Fibroblast of lung (primary cell): ENCODE measurements at places on chromosomes 2 and 18. TPM values are rescaled to one million over a fixed set of nuclear protein-coding genes. Genes with fewer than 3 reads are reported as not detected.

Gene ECEL1
- polyA plus RNA-seq, result not detected in 2 replicates

Gene KIF5C
- 0.09 and 0.17 TPM in 2 replicates for polyA plus RNA-seq

Gene MARCO
- not detected in 2 replicates for polyA plus RNA-seq

GRCh38 chr2:195313962-195314361, 343.1 kb upstream of the SLC39A10 start:
- no peak for DNase-seq
- H3K27ac ChIP-seq, result no peak overlapping the region
- H3K4me3 ChIP-seq, result no peak overlapping the region
- H3K36me3 ChIP-seq, result no peaks in the 10 kb centered on the region

DNA sequence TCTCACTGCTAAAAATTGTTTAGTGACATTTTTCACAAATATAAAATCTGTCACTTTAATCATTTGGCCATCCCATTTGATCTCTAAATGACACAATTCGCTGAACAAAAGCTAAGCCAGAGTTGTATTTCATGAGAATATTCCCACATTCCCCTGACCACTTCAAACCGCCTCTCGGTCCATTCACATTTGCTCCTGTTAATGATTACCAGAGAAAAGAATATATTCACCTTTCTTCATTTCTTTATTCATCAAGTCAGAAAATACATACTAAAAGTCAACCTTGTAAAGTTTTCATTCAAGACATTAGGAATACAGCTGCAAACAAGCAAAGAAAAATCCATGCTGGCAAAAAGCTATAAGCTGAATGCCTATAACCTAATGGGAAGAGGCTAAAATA, 225.5 kb downstream of the DOK6 start:
- H3K27ac ChIP-seq, result no peak overlapping the region
- no peak overlapping the region for H3K4me3 ChIP-seq
- H3K36me3 ChIP-seq, result no peaks in the 10 kb centered on the region
- DNase-seq, result no peak
- no peaks in the 10 kb centered on the region for H3K27me3 ChIP-seq

DNA sequence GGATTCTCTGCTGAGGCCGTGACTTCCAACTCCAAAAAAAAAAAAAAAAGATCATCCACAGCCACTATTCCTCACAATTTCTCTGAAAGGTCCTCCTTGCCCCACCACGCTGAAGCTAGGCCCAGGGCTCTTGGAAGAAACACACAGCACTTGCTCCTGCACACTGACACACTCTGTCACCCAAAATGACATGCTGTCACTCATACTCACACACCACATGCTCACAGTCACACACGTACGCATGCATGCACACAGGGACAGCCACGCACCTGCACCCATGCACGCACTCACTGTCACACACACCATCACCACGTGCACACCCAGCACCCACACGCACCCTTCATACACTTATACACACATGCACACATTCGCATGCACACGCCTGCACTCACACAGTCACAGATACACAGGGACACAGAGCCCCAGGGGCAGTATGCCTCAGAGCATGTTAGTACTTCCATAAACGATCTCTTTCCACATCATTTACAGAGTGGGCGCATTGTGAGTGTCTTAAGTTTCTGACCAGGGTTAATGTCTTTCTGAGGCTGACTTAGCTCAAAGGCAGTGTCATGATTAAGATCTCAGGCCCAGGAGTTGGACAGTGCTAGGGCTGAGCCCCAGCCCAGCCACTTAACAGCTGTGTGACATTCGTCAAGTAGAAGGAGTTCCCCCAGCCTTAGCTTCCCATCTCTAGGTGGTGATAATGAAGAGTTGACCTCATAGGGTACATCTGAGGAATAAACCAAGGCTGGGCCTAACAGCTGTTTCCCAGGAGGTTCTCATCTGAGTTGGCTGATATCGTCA, 93.4 kb downstream of the GLI2 start:
- peaks cover 20% of the 10 kb centered on the region for H3K4me1 ChIP-seq
- H3K27me3 ChIP-seq, result no peaks in the 10 kb centered on the region
- no peaks in the 10 kb centered on the region for H3K36me3 ChIP-seq
- no peak for DNase-seq
- H3K4me3 ChIP-seq, result no peak overlapping the region

- H3K27me3 ChIP-seq, result no peaks in the 10 kb centered on the region
- H3K4me3 ChIP-seq, result no peak overlapping the region
- no peak overlapping the region for H3K27ac ChIP-seq
- no peaks in the 10 kb centered on the region for H3K36me3 ChIP-seq
- no peak for DNase-seq
- no peaks in the 10 kb centered on the region for H3K4me1 ChIP-seq
Observed at GRCh38 chr18:32669549-32670165, 103.2 kb downstream of the KLHL14 start.

GRCh38 chr2:152394326-152394725, 59.4 kb downstream of the FMNL2 start:
- peaks cover 2% of the 10 kb centered on the region for H3K4me1 ChIP-seq
- H3K27ac ChIP-seq, result no peak overlapping the region
- DNase-seq, result no peak

DNA sequence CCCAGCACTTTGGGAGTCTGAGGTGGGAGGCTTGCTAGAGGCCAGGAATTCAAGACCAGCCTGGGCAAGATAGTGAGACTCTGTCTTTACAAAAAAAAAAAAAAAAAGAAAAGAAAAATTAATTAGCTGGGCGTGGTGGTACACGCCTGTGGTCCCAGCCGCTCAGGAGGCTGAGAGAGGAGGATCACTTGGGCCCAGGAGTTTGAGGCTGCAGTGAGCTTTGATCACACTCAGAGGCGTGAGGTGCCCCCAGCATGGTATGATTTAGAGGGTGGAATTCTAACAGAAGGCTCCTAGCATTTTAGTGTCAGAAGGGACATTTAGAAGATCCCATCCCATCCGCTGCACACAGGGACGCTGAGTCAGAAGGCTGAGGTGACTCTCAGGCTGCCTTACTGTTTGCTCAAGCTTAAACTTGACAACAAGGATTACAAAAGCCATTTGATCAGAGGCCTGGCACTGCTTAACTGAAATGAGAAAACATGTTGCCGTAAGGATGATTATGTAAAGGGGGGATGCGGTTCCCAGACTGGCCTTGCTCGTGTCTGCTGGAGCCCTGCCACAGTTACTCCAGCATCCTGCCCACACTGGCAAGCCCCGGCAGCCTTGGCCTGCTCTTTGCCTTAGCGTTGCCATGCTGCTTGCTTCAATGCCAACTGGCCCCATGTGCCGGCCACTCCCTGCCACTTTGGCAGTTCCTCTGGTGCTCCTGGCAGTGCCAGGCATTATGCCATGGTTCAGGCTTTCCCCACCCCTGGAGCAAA, 45.6 kb upstream of the SLC1A4 start:
- H3K27me3 ChIP-seq, result peaks cover 5% of the 10 kb centered on the region
- H3K4me3 ChIP-seq, result no peak overlapping the region
- peak; percentile 64 for DNase-seq

- H3K4me1 ChIP-seq, result peaks cover 17% of the 10 kb centered on the region
- H3K27me3 ChIP-seq, result no peaks in the 10 kb centered on the region
- no peak overlapping the region for H3K27ac ChIP-seq
- H3K4me3 ChIP-seq, result no peak overlapping the region
- no peaks in the 10 kb centered on the region for H3K36me3 ChIP-seq
- DNase-seq, result peak; percentile 12
Observed at GRCh38 chr18:58225101-58225500, 181.1 kb downstream of the NEDD4L start.

- H3K27ac ChIP-seq, result no peak overlapping the region
- H3K4me3 ChIP-seq, result no peak overlapping the region
- no peaks in the 10 kb centered on the region for H3K27me3 ChIP-seq
Observed at GRCh38 chr2:38268691-38269327, 108.3 kb downstream of the ATL2 start.

DNA sequence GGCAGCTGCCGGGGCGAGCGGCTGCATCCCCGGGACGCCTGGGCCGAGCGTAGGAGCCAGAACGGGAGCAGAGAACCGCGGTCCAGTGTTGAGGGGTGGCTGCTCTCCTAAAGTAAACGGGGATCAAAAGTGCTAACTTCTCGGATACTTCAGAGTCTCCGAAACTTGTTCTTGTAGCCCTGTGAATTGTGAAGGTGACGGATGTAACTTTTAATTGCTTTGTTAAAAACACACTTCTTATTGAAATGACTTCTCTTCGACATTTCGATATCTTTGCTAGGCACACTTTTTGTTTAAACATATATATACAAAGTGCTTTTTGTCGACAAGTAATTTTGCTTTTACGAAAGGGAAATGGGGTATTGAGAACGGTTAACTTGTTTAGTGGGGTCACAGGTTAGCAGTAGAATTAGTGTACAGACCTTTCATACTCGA, 540 bp downstream of the ATP9B start:
- H3K27me3 ChIP-seq, result no peaks in the 10 kb centered on the region
- H3K36me3 ChIP-seq, result no peaks in the 10 kb centered on the region
- DNase-seq, result peak; percentile 14
- H3K27ac ChIP-seq, result peak overlapping the region; percentile 73

DNA sequence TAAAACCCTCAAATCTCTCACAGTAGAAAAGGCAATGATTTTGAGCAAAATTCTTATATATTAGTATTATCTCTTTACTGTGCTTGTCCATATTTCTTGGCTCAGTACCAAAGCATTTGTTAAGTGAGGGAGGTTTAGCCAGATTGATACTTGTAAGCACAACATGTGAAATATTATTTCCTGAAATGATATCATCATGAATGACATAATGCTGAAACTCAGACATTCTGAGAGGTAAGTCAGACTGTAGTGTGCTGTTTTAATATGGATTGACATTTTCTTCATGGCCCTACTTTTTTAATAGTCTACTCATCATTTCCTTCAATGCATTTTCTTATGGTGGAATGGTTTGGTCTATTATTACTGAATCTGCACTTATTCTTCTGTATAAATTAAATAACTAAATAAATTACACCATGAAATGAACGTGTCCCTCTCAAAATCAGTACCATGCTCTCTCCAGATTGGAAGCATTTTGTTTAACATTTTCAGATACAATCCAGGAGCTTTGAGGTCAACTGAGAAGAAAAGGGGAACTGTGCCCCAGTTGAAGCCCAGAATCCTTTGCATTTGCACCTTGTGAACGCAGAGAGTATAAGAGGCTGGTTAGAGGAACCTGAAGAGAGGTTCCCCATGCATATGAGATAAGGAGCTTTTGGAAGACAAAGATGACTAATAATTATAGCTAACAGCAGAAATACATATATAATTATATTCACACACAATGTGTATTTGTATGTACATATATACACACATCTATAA, 50.1 kb upstream of the CRACDL start:
- no peak overlapping the region for H3K4me3 ChIP-seq
- DNase-seq, result no peak
- no peaks in the 10 kb centered on the region for H3K4me1 ChIP-seq
- H3K36me3 ChIP-seq, result no peaks in the 10 kb centered on the region
- no peaks in the 10 kb centered on the region for H3K27me3 ChIP-seq

DNA sequence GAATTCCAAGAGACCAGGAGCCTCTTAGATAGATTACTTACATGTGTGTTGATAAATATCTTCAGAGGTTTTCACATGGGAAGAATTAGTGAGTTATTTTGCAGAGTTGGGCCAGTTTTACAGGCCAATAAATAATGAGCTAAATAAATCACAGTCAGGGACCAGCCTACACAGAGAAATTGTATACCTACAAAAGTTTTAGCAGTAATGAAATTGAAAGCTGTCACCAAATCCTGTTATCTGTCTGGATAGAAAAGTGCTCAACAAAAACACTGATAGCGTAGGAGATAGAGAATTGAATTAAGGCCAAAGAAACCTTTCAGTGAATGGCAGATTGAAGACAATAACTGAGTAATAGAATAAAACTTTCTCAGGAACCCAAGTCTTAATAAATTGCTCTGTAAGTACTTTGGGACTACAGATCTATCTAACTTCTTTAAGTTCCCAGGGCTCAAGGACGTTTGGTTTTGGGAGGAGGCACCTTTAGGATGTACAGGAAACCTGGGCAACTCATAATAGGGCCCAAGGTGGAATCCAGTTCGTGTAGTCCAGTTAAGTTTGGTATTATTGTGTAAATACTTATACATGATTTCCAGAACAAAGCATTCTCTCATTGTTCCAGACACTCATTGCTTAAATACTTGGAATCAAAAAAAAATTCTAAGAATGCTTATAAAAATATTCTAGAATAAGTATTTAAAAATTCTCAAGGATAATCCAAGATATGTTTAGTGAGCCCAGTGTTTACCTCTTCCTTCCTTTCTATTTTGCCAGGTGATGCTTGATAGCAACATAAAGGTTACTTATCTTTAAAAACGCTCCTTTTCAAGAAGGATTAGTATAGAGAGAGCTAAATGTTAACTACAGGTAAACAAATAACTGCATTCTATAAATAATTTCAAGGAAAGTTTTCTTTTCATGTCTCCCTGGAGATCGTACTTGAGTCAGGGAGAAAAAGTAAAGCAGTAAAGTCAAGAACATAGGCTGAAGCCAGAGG, 134.5 kb downstream of the NCKAP5 start:
- DNase-seq, result peak; percentile 67
- H3K4me3 ChIP-seq, result no peak overlapping the region
- H3K27ac ChIP-seq, result no peak overlapping the region
- H3K4me1 ChIP-seq, result no peaks in the 10 kb centered on the region
- no peaks in the 10 kb centered on the region for H3K36me3 ChIP-seq
- H3K27me3 ChIP-seq, result no peaks in the 10 kb centered on the region

GRCh38 chr18:38957736-38958135, 1392.1 kb upstream of the CELF4 start:
- no peaks in the 10 kb centered on the region for H3K36me3 ChIP-seq
- no peak overlapping the region for H3K27ac ChIP-seq
- H3K4me1 ChIP-seq, result no peaks in the 10 kb centered on the region
- no peak for DNase-seq

GRCh38 chr2:29723255-29724001, 198.0 kb downstream of the ALK start:
- no peaks in the 10 kb centered on the region for H3K36me3 ChIP-seq
- H3K4me3 ChIP-seq, result no peak overlapping the region
- H3K27me3 ChIP-seq, result peaks cover 2% of the 10 kb centered on the region
- DNase-seq, result no peak
- no peaks in the 10 kb centered on the region for H3K4me1 ChIP-seq
- H3K27ac ChIP-seq, result no peak overlapping the region

- H3K4me3 ChIP-seq, result no peak overlapping the region
- DNase-seq, result no peak
- no peak overlapping the region for H3K27ac ChIP-seq
Observed at GRCh38 chr2:207090389-207090788, 75.4 kb downstream of the KLF7 start.

- no peak overlapping the region for H3K27ac ChIP-seq
- no peak overlapping the region for H3K4me3 ChIP-seq
- H3K36me3 ChIP-seq, result no peaks in the 10 kb centered on the region
- no peaks in the 10 kb centered on the region for H3K4me1 ChIP-seq
- no peaks in the 10 kb centered on the region for H3K27me3 ChIP-seq
Observed at GRCh38 chr18:10563886-10564285, 38.1 kb downstream of the NAPG start.

DNA sequence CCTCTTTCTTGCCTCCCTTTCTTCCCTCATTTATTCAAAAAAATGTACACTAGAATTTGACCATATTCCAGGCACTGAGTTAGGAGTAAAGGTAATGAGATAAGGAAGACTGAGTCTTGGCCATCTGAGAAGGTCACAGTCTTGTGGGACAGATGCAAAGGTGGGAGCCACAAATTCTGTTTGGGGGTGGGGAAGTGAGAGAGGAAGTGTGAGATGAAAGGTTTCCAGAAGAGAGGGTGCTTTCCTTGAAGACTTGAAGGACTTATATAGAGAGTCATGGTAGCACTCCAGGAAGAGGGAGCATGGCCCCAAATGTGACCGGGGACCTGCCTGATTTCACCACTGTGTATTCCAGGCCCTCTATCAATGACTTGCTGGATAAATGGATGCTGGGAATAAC, 320.6 kb downstream of the LPIN1 start:
- no peak overlapping the region for H3K27ac ChIP-seq
- no peaks in the 10 kb centered on the region for H3K4me1 ChIP-seq
- no peaks in the 10 kb centered on the region for H3K27me3 ChIP-seq
- no peaks in the 10 kb centered on the region for H3K36me3 ChIP-seq
